ENCODE measurements at places on chromosomes 7 and 10.

- no peak for DNase-seq
These were observed 746.5 kb downstream of the AUTS2 start for GRCh38 chr7:70344726-70345125.

DNA sequence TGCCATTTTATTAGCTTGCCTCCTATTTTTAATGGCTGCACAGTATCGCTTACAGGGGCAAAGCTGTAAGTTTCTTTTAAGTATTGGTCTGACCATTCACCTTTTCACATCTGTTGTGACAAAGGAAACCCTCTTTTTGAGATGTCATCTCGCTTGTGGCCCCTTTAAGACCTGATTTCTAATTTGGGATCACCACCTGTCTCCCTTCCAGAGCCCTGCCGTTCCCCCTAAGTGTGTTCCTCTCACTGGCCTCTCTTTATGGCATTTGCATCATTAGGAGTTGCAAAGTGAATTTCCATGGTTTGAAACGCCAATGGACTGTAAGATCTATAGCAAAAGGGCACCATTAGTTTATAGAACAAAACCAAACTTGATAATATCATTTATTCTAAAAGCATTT is 1.4 kb downstream of the EPDR1 start:
- DNase-seq, result no peak

GRCh38 chr10:119750391-119751230 is 24.8 kb downstream of the INPP5F start:
- DNase-seq, result peak; percentile 37

DNA sequence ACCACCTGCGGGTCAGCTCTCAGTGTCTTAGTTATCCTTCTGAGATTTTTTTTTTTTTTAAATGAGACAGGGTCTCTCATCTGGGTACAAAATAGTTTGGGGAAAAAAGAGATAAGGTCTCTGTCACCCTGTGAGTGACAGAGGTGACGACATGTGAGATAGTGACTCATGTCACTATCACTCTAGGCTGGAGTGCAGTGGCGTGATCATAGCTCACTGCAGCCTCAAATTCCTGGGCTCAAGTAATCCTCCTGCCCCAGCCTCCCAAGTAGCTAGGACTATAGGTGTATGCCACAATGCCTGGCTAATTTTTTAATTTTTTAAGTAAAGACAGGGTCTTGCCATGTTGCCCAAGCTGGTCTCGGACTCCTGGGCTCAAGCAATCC is 10.4 kb downstream of the BLVRA start:
- no peak for DNase-seq

GRCh38 chr10:61903928-61904344 is 2.4 kb downstream of the ARID5B start:
- no peak for DNase-seq

- DNase-seq, result no peak
These were observed 17.6 kb upstream of the VSIR start for GRCh38 chr10:71790749-71791440.

DNA sequence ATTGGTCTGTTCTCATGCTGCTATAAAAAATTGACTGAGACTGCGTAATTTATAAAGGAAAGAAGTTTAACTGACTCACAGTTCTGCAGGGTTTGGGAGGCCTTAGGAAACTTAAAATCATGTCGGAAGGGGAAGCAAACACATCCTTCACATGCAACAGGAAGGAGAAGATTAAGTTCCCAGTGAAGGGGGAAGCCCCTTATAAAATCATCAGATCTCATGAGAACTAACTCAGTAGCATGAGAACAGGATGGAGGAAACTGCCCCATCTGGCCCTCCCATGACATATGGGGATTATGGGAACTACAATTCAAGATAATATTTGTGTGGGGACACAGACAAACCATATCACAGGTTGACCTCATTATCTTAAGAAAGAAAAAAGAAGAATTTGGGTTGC is 134.5 kb downstream of the PPP1R3A start:
- no peak for DNase-seq

DNA sequence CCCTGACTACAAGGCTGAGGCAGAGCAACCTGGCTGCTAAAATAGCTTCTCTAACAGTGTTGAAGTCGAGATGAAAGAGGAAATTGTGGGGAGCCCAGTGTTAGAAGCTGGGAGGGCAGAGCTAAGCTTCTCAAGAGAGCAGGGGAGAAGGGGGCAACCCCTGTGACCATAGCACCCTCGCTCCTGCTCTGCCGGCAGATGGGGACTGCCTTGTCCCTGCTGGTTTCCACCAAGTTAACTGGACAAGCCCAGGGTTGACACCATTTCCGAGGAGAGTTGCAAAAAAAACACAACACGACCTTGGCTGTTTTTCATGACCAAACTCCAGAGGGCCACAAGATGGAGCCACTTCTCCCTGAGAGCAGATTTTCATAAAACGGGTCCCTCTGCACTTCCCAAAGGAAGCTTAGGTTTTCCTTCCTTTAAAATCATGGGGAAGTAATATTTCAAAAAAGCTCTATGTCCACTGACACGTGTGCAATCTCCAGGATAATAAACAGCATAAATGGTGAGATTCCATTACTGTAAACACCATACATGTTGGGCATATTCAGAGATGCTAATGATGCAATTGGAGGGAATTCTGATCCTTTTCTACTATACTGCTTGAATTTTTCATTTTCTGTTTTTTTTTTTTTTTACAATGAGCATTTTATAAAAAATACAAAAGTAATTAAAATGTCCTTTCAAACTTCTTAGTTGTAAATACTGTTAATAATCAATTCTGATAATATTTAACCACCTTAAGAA is 140.4 kb downstream of the PIP4K2A start:
- peak; percentile 11 for DNase-seq

DNA sequence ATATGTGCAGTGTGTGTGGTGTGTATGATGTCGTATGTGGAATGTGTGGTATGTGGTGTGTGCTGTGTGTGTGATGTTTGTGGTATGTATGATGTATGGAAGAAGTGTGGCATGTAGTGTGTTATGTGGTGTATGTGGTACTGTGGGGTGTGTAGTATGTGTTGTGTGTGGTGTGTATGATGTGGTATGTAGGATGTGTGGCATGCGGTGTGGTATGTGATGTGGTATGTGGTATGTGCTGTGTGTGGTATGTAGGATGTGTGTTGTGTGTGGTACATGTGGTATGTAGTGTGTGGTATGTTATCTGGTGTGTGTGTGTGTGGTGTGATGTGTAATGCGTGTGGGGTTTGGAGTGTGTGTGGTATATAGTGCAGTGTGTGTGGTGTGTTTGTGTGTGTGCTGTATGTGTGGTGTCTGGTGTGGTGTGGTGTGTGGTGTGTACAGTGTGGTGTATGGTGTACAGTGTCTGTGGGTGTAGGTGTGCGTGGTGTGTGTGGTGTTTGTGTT is 129.6 kb downstream of the ATP6V0E2 start:
- DNase-seq, result no peak

DNA sequence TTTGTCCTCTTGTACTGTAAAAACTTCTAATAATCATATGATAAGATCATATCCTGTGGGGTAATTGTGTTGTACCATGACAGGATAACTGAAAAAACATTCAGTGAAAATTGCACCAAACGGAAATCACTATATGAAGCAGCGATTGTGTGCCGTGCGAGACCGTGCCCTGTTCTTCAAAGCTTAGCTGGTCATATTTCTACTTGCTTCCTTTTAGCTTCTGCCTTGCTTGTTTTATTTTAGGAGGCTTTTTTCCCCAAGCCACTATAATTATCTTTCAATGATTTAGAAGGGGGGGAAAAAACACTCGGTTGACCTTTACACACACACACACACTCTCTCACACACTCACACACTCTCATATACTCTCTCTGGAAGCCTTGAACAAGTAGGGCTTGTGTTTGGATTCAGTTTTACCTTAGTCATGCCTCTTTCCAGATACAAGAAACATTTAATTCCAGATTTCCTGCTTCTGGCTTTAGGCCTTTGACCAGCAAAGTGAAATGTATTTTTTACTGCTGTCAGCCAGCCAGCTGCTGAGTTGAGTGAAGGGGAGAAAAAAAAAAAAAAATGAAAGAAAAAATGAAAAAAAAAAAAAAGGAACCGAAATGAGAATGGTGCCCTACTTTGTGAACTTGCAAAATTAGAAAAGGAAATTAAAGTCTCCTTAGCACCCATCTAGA is 181.4 kb downstream of the ARID5B start:
- no peak for DNase-seq

DNA sequence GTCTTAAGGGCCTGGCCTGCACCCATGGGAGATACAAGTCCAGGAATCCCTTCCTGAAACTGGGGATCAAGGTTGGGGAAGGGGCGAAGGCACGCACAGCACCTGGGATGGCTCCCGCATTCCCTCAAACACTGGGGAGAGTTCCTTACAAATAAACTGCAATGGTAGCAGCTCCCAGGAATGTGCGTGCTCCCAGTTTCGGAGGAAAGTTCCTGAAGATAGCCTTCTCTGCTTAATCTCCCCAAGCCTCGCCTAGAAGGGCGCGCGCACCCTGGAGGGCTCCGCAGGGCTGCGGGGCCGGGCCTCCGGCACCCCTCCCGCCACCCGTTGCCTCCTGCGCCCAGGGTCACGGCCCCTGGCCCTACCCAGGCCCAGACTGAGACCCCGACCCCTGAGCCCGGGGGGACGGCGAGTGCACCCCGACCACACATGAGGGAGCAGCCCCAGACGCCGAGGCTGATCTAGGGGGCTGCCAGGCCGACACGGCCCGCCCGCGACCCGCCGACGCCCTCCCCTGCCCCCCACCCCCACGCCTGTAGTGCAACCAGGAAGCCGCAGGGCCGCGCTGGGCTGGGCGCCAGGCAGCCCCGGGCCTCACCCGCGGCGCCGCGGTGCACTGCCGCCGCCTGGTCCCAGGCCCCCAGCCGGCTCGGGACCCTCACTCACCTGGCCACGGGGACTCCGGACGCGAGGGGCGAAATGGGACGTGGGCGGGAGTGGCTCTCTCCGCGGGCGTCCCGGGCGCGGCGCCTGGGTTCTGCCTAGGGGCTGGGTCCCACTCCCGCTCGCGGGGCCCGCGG is 460 bp downstream of the ANXA11 start:
- DNase-seq, result peak; percentile 23

DNA sequence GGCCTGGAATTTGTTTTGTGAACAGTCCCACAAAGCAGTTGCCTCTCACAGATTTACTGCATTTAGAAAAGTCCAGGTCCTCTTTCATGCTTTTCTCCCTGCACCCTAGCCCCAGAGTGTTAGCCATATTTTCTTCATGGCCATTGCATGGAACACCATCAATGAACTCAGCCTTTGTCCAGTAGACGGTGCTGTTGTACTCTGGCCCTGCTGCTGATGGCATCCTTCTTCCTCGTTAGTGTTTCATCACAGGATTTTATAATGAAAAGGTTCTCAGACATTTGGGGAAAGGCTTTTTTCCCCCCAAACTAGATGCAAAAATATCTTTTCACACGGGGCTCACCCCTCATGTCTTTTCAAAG is 93.0 kb upstream of the SLC25A13 start:
- DNase-seq, result no peak

- DNase-seq, result no peak
These were observed 79.0 kb downstream of the CDCA7L start for GRCh38 chr7:21866731-21867130.

DNA sequence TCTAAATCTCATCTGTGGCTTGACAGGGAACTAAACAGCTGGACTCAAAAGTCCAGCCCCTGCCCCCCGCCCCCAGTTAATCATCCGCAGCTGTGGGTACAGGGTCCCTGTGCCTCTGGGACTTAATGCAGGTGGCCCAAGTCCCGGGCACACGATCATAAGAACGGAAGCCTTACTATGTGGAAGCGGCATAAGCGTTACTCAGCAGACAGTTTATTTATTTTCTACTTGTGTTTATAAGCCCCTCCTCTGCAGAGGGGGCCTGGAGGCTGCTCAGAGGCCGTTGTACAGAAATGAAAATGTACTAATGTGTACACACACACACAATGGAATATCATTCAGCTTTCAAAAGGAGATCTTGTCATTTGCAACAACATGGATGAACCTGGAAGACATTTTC is 158.0 kb upstream of the TNS3 start:
- no peak for DNase-seq

DNA sequence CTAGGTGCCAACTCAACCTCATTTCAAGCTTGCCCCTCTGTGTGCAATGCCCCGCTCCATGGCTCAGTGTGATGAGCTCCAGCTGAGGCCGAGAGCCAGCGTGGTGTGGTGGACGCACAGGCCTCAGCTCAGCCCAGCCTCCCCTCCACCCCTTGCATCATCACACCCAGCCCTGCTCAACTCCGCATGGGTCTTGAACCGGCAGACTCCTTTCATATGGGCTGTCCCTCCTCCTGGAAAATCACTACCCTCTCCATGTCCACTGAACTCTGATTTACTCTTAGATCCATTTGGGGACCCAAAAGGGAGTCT is 16.6 kb upstream of the SLC18A3 start:
- no peak for DNase-seq

- DNase-seq, result no peak
These were observed 54.0 kb upstream of the ABCB5 start for GRCh38 chr7:20561466-20561865.

GRCh38 chr7:4461531-4461930 is 220.6 kb upstream of the FOXK1 start:
- no peak for DNase-seq

All from activated T-cell treated with anti-CD3 and anti-CD28 coated beads for 1 hour (primary cell).